Fibroblast of villous mesenchyme (primary cell): ENCODE measurements at places on chromosomes 7 and 10. TPM values are rescaled to one million over a fixed set of nuclear protein-coding genes. Genes with fewer than 3 reads are reported as not detected.

PRR15 gene
- 1.3 and 5.2 TPM in 2 replicates for total RNA-seq

GRCh38 chr7:585229-585711 is 65.6 kb upstream of the PDGFA start:
- no peak for DNase-seq

DNA sequence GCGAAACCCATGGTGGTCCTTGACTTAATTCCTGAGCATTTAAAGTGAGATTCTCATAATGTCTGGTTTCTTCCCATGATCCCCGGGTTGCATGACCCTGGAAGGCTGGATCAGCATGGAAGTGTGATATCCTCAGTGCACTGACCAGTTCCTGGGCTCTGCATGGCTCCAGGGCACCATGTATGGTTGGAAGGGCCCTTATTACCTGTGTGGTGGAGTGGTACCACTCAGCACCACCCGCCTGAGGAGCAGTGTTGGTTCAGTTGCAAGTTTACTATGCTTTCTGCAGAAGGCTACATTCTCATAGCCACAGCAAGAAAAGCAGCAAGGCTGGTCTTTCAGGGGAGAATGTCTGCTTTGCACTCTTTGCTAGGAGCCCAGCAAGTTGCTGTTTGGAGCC is 325.7 kb upstream of the MKI67 start:
- no peak for DNase-seq

DNA sequence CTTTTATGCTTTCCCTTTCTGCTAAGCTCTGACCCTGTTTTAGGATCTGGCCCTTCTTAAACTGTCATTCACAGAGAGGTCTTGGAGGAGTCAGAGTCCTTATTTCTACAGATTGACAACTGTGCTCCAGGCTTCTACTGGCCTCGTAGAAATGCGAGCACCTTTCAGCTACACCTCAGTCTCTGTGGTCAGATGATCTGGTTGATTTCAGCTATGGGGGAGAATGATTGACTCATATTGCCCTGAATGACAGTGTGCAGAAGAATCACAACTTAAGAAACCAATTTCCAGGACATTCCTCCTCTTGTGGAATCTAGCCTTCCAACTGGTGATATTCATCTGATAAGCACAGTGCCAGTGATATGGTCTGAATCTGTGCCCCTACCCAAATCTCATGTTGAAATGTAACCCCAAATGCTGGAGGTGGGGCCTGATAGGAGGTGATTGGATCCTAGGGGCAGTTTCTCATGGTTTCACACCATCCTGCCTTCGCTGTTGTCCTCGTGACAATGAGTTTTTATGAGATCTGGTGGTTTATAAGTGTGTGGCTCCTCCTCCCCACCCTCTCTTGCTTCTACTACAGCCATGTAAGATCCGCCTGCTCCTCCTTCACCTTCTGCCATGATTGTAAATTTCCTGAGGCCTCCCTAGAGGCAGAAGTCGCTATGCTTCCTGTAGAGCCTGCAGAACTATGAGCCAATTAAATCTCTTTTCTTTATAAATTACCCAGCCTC is 14.0 kb upstream of the CYP3A7 start:
- DNase-seq = no peak

BPGM gene
- total RNA-seq = 35.8 and 59.2 TPM in 2 replicates

DNA sequence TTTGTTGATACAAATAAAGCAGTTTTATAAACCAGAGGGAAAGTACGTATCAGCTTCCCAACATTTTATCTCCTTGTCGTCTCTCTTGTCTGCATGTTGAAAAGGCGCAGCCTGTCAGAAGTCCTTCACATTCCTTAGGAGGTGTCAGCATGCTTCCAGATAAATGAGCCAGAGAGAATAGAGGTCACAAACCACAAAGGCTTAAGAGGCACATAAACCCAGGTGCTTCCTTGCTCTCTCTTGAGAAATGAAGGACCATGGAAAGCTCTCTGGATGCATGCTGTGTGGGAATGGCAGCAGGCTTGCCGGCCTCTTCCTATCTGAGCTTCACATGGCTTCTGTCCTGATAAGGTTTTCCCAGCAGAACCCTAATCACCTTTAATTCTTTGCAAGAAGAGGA is 448.5 kb downstream of the XPNPEP1 start:
- no peak for DNase-seq

EVX1 gene
- not detected in 2 replicates for total RNA-seq

SDK1 gene
- total RNA-seq = 0.43 and 0.64 TPM in 2 replicates

DNA sequence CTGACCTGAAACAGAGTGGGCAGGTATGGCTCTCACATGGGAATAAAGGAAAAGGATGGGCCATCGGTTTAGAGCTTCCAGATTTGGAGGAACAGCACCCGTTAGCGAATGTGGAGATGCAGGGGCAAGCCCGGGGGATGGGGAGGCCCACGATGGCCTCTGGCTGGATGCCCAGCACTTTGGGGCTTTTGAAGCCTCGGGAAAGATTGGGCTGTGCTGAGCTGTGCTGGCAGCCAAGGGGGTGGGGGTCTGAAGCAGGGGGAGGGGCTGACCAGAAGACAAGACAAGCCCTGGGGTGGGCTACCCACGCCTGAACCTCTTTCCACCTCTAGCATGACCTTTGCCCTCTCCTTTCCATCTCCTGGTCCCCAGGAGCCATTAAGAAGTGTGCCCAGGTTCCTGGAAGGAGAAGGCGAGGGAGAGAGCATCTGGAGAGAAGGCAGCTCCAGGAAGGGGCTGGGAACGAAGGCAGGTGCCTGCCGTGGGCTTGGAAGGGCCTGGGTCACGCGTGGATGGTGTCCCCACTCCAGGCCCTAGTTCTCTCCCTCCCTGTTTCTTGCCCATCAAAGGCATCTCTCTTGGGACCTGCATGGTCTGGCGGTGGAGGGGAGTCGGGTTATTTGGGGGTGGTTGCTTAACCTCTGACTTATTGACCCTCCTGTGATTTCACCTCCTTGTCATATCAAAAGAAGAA is 39.7 kb downstream of the JAKMIP3 start:
- DNase-seq = no peak

DNA sequence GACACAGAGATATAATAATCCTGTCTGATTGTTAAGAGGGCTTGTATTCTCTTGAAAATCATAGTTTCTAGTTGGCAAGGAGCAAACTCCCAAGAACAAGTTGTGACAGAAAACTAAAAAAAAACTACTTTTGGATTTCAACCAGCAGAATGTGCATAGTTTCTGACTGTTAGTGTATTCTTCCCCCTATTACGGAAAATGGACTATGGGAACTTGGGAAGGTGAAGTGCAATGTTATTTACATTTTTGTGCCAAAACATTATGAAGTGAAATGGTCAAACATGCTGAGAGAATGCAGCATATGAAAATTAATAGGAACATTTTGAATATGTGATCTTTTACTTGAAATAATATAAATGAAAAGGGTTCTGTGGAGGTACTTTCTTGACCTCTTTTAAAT is 660.8 kb downstream of the SUGCT start:
- peak; percentile 21 for DNase-seq

GRCh38 chr7:4245866-4246470 is 436.1 kb upstream of the FOXK1 start:
- DNase-seq = no peak

- peak; percentile 84 for DNase-seq
Observed at GRCh38 chr10:36254199-36254598, 612.1 kb upstream of the FZD8 start.

DNA sequence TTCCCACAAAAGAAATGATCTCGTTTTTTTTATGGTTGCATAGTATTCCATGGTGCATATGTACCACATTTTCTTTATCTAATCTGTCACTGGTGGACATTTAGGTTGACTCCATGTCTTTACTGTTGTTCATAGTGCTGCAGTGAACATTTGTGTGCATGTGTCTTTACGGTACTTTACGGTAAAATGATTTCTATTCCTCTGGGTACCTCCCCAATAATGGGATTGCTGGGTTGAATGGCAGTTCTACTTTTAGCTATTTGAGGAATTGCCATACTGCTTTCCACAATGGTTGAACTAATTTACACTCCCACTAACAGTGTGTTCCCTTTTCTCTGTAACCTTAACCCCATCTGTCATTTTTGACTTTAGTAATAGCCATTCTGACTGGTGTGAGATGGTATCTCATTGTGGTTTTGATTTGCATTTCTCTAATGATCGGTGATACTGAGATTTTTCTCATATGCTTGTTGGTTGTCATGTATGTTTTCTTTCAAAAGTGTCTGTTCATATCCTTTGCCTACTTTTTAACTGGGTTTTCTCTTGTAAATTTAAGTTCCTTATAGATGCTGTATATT is 37.2 kb downstream of the MKLN1 start:
- no peak for DNase-seq

DNA sequence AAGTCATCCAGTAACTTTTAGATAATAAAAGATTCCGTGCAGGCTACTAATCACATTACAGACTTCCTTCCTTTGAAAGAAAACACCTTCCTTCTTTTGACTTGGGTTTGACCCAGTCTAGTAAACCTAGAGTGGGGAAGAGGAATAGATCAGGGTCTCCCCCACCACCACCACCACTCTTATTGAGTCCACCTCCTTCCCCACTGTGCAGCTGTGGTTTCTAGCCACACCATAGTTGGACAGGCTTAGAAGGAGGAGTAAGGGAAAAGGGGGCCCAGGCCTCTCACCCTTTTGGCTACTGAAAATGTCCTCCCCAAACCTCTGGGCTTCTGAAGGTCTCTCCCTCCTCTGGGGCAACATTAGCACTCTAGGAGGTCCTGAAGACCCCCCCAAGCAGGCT is 372.7 kb downstream of the CALN1 start:
- DNase-seq = no peak

- DNase-seq = peak; percentile 44
Observed at GRCh38 chr10:70272925-70273316, 10.9 kb downstream of the NPFFR1 start.

DNA sequence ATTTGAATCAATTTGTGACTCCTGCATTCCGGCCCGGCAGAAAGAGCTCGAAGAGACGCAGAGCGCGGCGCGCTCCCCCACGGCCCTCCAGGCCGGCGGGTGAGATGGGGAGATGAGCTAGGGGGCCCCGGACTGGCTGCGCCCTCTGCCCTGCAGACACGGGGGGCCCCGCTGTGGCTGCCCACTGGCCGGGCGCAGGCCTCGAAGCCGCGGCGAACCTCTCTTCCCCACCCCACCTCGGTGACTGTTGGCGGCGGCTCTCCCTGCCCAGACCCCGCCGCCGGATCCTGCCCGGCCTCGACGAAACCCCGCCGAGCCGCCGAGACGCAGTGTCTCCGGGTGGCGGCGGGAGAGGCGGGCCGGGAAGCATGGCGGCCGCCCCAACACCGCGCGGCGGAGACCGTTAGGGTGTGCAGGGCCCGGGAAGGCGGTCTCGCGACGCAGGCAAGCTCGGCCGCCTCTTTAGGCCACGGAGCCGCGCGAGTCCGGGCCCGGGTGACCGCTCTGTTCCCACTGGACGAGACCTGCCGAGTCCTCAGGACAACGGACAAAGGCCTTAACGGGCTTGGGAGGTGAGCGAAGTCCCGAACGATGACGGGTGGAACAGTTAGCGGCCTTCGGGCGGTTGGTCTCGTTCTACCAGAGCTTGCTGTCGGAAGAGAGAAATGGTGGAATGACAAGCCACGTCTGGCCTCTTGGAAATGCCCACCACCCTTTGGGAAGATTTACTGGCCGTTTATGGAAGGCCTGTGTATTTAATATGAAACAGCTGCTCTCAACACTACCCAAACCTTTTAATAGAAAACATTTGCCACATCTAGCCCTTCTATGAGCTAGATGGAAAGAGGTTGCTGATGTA is 24.3 kb downstream of the NUP42 start:
- DNase-seq = no peak

- DNase-seq = no peak
Observed at GRCh38 chr10:35466661-35467060, 130.4 kb downstream of the CCNY start.

TMEM130 gene
- total RNA-seq = 1.3 and 1.9 TPM in 2 replicates
